A673 (cell line): ENCODE measurements at places on chromosomes 16 and 17. TPM values are rescaled to one million over a fixed set of nuclear protein-coding genes. Genes with fewer than 3 reads are reported as not detected.

Gene RUNDC1
- 7.3 and 8.0 TPM in 2 replicates for total RNA-seq

Gene EPN3
- 0.09 TPM in 1 of 2 replicates, not detected in the other for total RNA-seq

- DNase-seq: no peak
- no peaks in the 10 kb centered on the region for H3K4me1 ChIP-seq
- no peak overlapping the region for H3K27ac ChIP-seq
- H3K27me3 ChIP-seq: no peaks in the 10 kb centered on the region
- no peak overlapping the region for H3K4me3 ChIP-seq
- no peaks in the 10 kb centered on the region for H3K36me3 ChIP-seq
Observed at GRCh38 chr17:42260318-42260717, 15.9 kb downstream of the STAT5B start.

GRCh38 chr16:87457061-87457611 lies 35.7 kb downstream of the ZCCHC14 start:
- peaks cover 14% of the 10 kb centered on the region for H3K36me3 ChIP-seq
- H3K27ac ChIP-seq: peak overlapping the region; percentile 55
- DNase-seq: no peak
- H3K4me1 ChIP-seq: peaks cover 28% of the 10 kb centered on the region
- H3K4me3 ChIP-seq: no peak overlapping the region

Gene PIMREG
- total RNA-seq: 90.5 and 107 TPM in 2 replicates

- H3K36me3 ChIP-seq: no peaks in the 10 kb centered on the region
- no peak overlapping the region for H3K4me3 ChIP-seq
- DNase-seq: no peak
- H3K27me3 ChIP-seq: no peaks in the 10 kb centered on the region
- no peak overlapping the region for H3K27ac ChIP-seq
Observed at GRCh38 chr17:65742403-65743307, 181.2 kb upstream of the AXIN2 start.

- no peaks in the 10 kb centered on the region for H3K27me3 ChIP-seq
- no peak for DNase-seq
- H3K4me3 ChIP-seq: no peak overlapping the region
- no peaks in the 10 kb centered on the region for H3K36me3 ChIP-seq
Observed at GRCh38 chr17:5506307-5506706, 19.9 kb downstream of the MIS12 start.

- peaks cover 7% of the 10 kb centered on the region for H3K4me1 ChIP-seq
- H3K27ac ChIP-seq: no peak overlapping the region
- H3K36me3 ChIP-seq: no peaks in the 10 kb centered on the region
- no peak for DNase-seq
- H3K4me3 ChIP-seq: no peak overlapping the region
Observed at GRCh38 chr17:49637739-49638138, 40.2 kb downstream of the SPOP start.
